ENCODE measurements at places on chromosomes 16 and 17.

GRCh38 chr17:9235346-9235745 is 214.0 kb downstream of the NTN1 start:
- no peak for DNase-seq

DNA sequence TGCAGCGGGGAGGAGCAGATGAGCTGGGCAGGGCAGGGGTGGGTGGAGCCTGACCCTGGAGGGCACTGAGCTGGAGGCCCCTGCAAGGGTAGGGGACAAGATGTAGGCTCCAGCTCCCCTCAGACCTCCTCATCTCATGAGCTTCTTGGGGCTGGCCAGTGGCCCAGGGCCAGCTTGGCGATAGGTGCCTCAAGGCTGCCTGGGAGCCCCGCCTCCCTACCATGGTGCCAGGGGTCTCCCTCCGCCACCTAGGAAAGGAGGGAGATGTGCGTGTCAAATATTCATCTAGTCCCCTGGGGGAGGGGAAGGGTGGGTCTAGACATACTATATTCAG is 3.9 kb downstream of the HIRIP3 start:
- no peak for DNase-seq

GRCh38 chr16:80804526-80805383 is at the start of gene CDYL2:
Gene CDYL2, minus strand, starts transcription at chr16:80804598. Its CDS starts 425 bp downstream, at chr16:80804173.
- no peak for DNase-seq

- DNase-seq: no peak
Observed at GRCh38 chr17:56292578-56292977, 139.3 kb downstream of the ANKFN1 start.

DNA sequence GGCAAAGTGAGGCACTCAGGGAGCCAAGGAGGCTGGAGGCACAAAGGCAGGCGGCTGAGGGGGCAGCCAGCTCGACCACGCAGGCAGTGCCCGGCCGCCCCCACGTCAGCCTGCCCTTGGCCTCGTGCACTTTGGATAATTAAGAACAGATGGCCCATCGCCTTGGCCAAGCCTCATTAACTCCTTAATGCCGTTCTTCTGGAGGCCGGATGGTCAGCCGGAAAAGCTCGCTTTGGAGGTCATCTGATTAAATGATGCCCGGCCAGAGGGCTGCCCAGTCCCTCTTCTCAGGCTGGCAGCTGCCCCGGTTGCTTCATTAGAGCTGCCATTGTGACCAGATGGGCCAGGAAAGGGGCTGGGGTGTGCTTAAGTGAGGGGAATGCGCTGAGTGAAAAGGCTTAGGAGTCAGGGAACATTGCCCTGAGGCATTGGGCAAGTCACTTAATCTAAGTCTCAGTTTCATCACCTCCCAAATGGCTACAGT is 364.0 kb downstream of the NPIPA8 start:
- no peak for DNase-seq

- no peak for DNase-seq
Observed at GRCh38 chr17:42441371-42442195, 17.1 kb upstream of the ATP6V0A1 start.

DNA sequence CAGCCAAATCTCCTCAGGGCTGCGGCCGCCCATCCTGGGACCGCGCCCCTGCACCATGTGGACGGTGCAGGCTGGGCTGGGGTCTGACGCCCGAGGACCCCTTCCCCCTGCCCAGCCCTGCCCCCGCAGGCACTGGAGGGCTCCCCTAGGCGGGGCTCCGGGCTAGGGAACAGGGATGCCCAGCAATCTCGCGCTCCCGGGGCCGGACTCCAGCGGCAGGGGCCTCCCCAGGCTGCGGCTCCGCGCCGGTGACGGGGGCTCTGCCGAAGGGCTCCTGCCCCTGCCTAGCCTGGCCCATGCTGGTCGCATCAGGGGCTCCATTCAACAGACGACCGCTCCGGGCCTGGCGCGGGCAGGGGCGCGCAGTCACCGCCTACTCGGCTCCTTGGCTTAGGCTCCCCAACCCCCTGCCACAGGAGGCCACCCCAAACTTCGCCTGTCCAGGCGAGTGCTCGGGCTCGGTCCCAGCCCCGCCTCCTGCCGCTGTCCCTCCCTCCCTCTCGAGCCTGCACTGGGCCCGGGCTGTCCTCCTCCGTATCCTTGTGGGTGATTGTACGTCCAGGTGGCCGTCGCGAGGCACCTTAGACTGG is 27.4 kb upstream of the ADORA2B start:
- no peak for DNase-seq

GRCh38 chr17:39611401-39612112 is 3.8 kb upstream of the NEUROD2 start:
- no peak for DNase-seq

- DNase-seq: no peak
Observed at GRCh38 chr17:10657148-10657547, at the start of gene MYH3. Gene MYH3, minus strand, starts transcription at chr17:10657309. Its CDS starts 2,245 bp downstream, at chr17:10655064.

- no peak for DNase-seq
Observed at GRCh38 chr17:77466596-77467223, 325.9 kb downstream of the SEC14L1 start.

DNA sequence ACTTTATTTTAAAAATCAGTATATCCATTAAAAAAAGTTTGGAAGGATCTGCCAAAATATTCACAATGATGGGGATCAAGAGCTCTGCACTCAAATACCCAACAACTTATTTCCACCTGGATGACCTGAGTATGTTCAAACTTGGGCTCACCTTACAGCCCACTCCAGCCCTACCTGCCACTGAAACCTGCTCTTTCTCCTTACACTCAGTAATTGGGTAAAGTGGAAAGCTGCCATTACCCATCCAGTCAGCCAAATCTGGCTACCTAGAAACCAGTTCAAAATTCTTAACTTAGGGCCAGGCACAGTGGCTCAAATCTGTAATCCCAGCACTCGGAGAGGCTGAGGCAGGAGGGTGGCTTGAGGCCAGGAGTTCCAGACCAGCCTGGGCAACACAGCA is 9.6 kb downstream of the VPS53 start:
- DNase-seq: no peak

- DNase-seq: no peak
Observed at GRCh38 chr17:30225919-30226553, 9.5 kb downstream of the SLC6A4 start.

- DNase-seq: peak; percentile 55
Observed at GRCh38 chr16:30472328-30472942, at the start of gene ITGAL. Gene ITGAL, plus strand, starts transcription at chr16:30472742. Its CDS starts 96 bp downstream, at chr16:30472838.

Measured in activated CD4-positive, alpha-beta T cell treated with anti-CD3 and anti-CD28 coated beads, Interleukin-2, amount 50 U/mL, for 24 hours (primary cell).